Activated T-cell treated with anti-CD3 and anti-CD28 coated beads, Interleukin-2, amount 50 U/mL, for 4 hours (primary cell): ENCODE measurements at places on chromosomes 7 and 10.
A peak's percentile ranks its signal among the peaks of the same experiment; 100 is the strongest.

DNA sequence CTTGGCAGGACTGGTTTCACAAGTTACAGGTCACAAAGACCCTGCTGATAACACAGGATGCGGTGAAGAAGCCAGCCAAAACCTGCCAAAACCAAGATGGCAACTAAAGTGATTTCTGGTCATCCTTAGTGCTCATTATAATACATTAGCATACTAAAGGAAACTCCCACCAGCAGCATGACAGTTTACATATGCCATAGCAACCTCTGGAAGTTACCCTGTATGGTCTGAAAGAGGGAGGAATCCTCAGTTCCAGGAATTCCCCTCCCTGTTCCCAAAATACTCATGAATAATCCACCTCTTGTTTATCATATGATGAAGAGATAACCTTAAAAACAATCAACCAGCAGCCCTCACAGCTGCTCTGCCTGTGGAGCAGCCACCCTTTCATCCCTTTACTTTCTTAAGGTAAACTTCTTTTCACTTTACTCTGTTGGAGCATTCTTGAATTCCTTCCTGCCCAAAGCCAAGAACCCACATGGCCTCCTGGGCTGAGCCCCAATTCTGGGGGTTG lies 21.9 kb downstream of the DPY19L1 start:
- DNase-seq: no peak

GRCh38 chr7:16889851-16890415 lies 8.2 kb upstream of the AGR3 start:
- no peak for DNase-seq

GRCh38 chr7:66054063-66054462 lies 21.6 kb upstream of the ASL start:
- DNase-seq: no peak

DNA sequence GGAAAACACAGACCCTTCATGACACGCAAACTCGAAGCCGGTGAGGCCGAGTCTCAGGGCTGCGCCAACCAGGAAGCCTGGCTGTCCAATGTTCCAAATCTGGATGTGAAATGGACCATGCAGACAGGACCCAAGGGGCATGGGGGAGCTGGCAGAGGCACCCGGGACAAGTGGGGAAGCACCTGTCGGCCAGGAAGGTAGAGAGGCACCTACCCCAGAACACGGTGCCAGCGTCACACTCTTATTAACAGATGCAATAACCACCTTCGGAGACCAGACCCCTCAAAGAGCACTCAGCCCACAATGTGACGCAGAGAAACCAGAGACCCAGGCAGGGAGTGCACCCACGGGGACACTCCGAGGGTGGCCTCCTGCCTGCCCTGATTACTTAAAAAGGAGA lies 88.3 kb upstream of the PDGFA start:
- peak; percentile 32 for DNase-seq

DNA sequence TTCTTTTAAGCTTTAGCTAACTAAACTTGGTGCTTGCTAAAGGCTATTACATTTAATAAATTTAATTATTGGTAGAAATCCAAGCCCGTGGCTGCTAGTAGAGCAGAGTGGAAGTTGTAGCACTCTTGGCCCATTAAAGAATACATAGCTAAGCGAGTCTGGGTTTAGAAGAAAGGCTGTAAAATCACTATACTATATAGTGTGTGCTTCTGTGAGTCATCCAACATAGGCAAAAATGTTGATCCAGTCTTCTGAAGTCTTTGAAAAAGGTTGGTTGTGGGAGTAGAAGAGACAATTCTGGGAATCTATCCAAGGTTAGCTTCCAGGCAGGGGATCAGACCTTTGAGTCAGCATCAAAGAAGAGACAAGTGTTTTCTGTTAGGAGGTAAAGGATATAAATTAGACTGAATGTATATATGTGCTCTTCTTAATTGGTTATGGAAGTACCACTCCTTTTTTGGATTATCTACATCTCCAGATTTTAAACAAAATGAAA lies 664.2 kb downstream of the NXPH1 start:
- no peak for DNase-seq
